CD4-positive, alpha-beta memory T cell (primary cell): ENCODE measurements at places on chromosomes 5 and 9. TPM values are rescaled to one million over a fixed set of nuclear protein-coding genes. Genes with fewer than 3 reads are reported as not detected.

Gene C9orf50
- total RNA-seq: not detected

GRCh38 chr5:72940082-72940481 is 15.8 kb upstream of the FCHO2 start:
- H3K4me1 ChIP-seq: no peaks in the 10 kb centered on the region
- no peak overlapping the region for H3K27ac ChIP-seq
- no peaks in the 10 kb centered on the region for H3K36me3 ChIP-seq
- H3K4me3 ChIP-seq: no peak overlapping the region

DNA sequence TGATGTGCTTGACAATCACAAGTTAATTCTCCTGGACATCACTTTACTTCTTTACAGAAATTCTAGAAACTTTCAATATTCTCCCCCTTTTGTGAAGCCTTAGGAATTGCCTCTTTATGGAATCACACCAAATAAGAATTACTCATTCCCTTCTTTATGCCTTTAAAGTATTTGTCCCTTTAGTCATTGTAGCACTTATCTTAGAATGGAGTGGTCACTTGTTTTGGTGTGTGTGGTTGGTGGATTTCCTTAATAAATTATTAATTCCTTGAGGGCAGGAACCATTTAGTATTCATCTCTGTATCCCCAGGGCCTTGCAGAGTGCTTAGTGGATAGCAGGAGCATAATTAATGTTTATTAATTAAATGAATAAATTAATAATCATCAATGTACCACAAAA is 307.0 kb downstream of the ARRDC3 start:
- no peak overlapping the region for H3K27ac ChIP-seq
- no peak for DNase-seq
- H3K36me3 ChIP-seq: no peaks in the 10 kb centered on the region
- no peak overlapping the region for H3K4me3 ChIP-seq
- no peaks in the 10 kb centered on the region for H3K27me3 ChIP-seq

DNA sequence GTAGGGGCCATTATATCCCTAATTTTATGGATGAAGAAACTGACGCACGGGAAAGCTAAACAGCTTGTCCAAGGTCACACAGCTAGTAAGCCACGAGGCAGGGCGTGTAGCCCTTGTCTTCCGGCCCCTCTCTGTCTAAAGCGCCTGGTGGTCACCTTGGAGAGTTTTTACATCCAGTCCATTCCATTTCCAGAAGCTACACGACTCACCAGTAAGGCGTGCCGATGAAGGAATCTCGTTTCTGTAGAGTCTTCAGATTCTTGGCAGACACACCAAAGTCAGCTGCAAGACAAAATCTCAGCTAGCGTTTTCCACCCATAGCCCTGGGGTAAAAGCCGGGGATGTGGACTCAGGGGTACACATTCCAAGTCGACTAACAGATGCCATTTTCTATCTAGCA is 80.5 kb downstream of the STK10 start:
- peaks cover 51% of the 10 kb centered on the region for H3K4me1 ChIP-seq
- no peaks in the 10 kb centered on the region for H3K27me3 ChIP-seq
- no peak overlapping the region for H3K27ac ChIP-seq
- H3K36me3 ChIP-seq: peaks cover 52% of the 10 kb centered on the region
- H3K4me3 ChIP-seq: no peak overlapping the region

- H3K27me3 ChIP-seq: no peaks in the 10 kb centered on the region
- DNase-seq: no peak
- H3K4me3 ChIP-seq: no peak overlapping the region
- H3K36me3 ChIP-seq: peaks cover 55% of the 10 kb centered on the region
- H3K27ac ChIP-seq: no peak overlapping the region
Observed at GRCh38 chr5:96997265-96997859, 61.5 kb downstream of the LNPEP start.
